IMR-90 (cell line): ENCODE measurements at places on chromosomes 4 and X. TPM values are rescaled to one million over a fixed set of nuclear protein-coding genes. Genes with fewer than 3 reads are reported as not detected.

IBSP gene
- not detected in 2 replicates for total RNA-seq

NHS gene
- 0.83 and 0.90 TPM in 2 replicates for total RNA-seq

NEXMIF gene
- under 0.01 TPM in 1 of 2 replicates, not detected in the other for total RNA-seq

CSAG1 gene
- total RNA-seq = not detected in 2 replicates

HSD17B11 gene
- total RNA-seq = 11.3 and 28.6 TPM in 2 replicates

DDIT4L gene
- 3.9 and 7.8 TPM in 2 replicates for total RNA-seq

TCP11X1 gene
- not detected in 2 replicates for total RNA-seq

TSPAN5 gene
- 79.6 and 88.3 TPM in 2 replicates for total RNA-seq

AFF2 gene
- total RNA-seq = 0.72 and 0.83 TPM in 2 replicates

DCK gene
- total RNA-seq = 7.0 and 14.4 TPM in 2 replicates

GRCh38 chr4:135598151-135598550 lies 1396.6 kb upstream of the PABPC4L start:
- no peak for DNase-seq

DNA sequence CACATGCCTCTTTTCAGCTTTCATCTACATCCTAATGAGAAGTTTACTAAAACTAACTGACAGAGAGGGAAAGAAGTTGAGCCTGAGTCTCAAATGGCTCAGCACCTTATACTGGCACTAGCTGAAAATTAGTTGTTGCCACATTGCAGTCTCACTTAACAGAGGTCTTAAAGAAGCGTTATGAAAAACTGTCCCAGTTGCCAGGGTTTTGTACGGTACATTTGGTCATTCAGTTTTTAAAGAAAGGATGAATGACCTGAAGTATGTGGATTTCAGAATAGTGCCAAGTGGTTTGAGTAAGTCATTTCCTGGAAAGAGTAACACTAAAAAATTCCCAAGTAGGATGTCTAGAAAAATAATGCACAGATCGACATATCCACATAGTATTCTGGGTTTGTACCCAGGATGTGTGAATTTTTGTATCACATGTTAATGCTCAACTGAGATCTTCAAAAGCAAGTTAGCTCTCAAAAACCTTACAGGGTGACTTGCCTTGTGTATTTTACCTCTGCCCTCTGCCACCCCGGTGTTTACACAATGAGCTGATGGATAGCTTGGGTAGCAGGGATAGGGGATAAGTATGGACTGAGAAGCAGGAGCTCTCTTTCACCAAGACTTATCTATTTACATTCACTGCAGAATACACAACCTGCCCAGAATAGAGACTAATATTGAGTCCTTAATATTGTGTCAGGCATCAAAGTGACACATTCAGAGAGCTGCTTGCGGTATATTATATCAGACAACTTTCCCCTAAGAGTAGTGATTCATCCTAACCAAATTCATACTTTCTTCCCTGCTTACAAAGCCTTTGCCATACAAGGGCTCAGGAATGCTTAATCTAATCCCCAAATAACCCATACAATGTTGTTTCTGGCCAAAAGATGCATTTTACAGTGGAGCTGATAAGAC lies 1075.7 kb upstream of the PABPC4L start:
- DNase-seq = peak; percentile 77

- peak; percentile 71 for DNase-seq
These were observed 85.5 kb downstream of the BCOR start for GRCh38 chrX:40012039-40012867.

GRCh38 chrX:138986235-138986634 lies 274.7 kb upstream of the FGF13 start:
- DNase-seq = no peak

DNA sequence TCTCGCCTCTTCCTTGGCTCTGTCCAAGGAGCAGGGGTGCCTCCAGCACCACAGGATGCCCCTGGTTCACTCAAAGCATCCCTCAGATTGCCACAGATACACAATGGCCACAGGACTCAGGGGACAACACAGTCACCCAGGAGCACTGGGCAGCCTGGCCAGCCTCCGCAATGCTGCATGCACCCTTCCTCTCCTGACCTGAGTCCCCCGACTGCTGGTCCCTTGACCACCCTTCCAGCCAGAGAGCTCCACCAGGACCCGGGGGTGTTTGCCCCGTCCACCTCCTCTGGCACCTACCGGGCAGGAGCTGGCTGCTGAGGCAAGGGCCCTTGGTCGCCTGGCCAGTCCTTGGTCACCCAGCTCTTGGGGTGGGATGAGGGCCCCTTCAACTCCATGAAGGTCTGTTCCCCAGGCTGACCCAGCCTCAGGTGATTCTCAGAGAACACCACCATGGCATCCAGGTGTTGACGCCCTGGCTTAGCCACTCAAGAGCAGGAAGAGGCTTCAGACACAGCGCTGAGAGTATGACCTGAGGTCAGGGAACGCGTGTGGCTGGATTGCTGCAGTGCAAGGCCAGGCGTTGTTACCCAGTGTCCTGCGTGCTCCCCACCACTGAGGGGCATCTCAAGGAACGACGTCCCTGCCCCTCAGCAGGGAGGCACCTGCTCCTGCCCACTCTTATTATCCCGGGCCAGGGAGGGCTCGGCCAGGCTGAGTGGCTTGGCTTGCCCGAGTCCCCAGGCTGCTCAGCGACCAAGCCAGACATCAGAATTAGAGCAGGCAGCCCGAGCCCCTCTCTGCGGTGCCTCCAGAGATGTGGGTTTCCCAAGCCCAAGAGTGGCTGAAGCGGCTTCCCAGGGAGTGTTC lies 10.2 kb downstream of the ADRA2C start:
- DNase-seq = no peak

- no peak for DNase-seq
These were observed 1.4 kb upstream of the SMAD1 start for GRCh38 chr4:145480257-145480656.

DNA sequence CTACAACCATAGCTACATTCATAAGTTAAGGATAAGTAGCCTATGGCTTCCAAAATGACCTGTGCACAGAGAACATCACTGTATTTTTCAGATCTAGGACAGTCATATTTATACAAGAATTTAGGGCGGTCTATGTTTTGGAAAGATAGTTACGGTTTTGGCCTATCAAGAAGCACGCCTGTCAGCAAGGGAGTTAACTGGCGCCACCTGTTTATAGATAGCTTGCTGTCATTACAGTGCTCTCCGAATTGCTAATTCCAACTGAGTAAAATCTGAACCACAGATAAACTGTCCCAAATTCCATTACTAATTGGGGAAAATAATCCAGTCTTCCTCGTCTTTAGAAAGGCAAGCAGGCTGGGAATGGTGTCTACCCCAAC lies 646 bp downstream of the ABCB7 start:
- DNase-seq = peak; percentile 4

- DNase-seq = no peak
These were observed 606.2 kb downstream of the KLHL13 start for GRCh38 chrX:117510453-117510852.

DNA sequence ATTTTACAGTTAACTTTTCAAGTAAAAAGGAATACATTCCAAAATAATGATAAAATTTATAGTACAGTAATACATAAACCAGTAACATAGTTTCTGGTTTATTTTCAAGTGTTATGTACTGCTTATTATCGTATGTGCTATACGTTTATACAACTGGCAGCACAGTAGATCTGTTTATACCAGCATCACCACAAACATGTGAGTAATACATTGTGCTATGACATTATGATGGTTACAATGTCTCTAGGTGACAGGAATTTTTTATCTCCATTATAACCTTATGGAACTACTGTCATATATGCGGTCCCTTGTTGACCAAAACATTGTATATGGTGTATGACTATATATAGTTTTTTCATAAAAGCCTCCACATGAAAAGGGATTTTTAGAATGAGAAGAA lies 256.9 kb downstream of the ANKRD50 start:
- DNase-seq = no peak

GRCh38 chr4:168636506-168637196 lies 139.8 kb downstream of the PALLD start:
- peak; percentile 88 for DNase-seq

DNA sequence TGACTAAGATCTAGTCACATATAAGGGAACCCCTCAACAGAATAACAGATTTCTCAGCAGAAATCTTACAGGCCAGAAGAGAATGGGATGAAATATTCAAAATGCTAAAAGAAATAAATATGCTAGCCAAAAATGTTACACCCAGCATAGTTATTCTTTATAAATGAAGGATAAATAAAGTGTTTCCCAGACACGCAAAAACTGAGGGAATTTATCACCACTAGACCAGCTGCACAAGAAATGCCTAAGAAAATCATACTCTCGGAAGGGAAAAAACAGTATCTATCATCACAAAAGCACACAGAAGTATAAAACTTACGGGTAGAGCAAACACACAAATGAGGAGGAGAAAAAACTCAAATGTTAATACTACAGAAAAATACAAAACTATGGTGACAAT lies 162.1 kb downstream of the HHIP start:
- DNase-seq = no peak
